ENCODE measurements at places on chromosomes 1 and 21.

GRCh38 chr1:195851804-195852203 lies 756.4 kb downstream of the KCNT2 start:
- DNase-seq, result no peak

DNA sequence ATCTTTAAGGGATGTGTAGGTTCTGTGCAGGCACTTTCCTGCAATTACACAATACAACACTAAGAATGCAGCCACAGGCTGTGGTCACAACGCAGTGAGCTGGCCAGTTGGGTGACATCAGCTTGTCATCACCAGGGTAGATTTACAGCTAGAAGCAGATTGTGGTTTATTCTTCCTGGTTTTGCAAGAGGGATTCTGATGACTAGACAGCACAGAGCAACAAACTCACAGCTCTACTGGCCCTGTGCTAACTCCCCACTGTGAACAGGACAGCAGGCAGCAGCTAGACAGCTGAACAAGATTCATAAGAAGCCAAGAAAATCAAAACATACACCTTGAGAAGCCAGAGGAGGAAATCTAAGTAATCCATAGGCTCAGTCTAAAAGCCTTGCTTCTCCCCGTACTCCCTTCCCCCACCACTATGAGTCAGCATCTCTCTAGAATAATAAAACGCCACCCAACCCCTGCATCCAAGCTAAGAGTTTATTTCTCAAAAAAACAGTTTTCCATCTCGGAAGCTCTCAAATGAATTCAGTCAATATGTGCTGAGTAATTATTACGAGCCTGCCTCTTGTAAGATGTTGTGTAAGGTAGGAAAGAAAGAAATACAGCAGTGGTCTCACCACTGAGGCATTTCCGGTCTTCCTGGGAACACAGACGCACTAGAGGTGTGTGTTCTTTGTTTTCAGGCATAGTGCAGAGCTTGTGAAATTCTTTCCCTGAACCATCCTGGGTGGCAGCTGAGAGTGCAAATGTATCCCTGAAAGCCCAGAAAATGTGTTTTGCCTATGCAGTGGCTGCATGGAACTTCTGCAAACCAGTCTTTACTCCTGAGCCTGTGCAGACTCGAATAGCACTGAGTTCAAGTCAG lies 162.8 kb downstream of the NTPCR start:
- DNase-seq, result peak; percentile 87

DNA sequence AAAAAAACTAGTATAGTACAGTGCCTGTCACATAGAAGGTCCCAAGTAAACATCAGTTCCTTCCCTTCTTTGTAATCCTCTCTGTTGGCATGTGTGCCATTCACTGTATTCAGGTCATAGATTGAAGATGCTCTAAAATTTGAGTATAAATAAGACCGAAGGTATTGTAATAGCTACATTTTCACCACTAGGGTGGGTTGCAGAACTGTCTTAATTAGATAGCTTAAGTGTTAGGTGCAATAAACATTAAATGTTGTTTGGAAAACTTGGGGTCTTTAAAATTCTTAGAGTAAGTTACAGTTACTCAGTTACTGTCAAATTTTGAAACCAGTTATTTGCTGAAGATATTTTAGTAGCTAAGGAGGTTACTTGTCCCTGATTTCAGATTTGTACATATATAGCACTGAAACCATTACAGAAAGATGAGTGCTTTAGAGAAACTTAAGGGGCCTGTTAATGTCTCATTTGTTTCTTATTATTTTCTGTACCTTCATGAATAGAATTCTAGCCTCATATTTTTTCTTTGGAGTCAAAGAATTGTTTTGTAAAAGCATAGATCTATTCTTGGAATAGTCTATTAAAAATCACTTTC lies 24.3 kb downstream of the PER3 start:
- no peak for DNase-seq

- DNase-seq, result no peak
These were observed 1.3 kb upstream of the LMOD1 start for GRCh38 chr1:201947697-201948008.

DNA sequence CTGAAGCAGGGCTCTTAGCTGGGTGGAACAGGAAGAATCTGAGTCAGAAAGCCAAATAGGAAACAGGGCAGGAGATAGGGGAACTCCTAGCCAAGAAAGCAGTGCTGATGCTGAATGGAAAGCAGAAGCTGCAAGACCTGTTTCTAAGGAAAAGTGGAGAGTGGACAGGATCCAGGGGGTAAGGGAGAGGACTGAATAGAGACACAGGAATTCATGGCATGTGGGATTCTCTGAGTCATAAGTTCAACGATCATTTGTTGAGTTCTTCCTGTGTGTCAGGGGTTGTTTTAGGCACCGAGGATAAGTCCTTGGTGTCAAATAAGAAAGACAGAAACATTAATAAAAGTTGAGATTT lies 153.8 kb upstream of the FGGY start:
- no peak for DNase-seq

DNA sequence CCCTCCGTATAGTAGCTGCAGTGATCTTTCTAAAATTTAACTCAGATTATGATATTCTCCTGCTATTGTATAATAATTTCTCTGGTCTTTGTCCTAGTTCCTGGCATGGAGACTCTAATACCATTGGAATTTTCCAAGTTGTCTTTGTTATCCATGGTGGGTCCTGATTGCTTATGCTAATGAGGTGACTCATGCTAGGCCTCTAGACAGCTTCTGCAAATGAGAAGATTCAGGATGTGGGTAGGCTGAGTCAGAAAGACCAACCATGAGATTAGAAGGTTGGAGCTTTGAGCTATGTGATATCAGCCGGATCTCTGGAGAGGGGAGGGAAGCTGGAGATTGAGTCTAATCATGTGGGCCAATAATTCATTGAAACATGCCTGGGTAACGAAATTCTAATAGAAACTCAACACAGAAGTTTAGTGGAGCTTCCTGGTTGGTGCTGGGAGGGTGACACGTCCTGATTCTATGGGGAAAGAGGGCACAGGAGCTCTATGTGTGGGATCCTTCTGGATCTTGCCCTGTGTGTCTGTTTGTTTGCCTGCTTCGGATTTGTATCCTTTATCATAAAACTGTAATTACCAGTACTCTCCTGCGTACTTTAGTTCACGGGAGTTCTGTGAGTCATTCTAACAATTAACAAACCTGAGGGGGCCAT lies 73.2 kb upstream of the CNIH3 start:
- no peak for DNase-seq

DNA sequence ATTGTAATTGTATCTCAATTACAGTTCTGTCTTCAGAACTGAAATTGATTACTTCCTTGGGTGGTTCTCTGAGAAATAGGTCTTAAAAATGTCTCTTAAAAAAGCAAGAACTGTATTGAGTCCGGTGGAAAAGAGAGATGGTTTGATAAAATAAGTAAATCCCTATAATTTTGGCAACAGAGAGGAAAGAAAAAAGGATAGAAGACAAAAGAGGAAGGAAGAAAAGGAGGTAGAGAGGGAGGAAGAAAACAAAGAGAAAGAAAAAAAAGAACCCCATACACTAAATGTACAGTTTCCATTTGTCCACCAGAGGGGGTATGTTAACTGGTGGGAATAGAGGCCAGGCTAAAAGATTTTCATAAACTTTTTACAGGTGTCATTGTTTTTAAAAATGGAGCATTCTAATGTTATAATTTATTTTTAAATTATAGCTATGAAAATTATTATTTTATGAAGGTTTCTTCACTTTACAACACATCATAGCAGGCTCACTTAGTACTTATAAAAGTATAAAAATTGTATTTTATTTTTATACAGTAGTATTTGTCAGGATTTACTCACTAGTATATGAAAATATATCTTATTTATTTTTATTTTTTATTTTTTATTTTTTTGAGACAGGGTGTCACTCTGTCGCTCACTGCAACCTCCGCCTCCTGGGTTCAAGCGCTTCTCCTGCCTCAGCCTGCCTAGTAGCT lies 2.1 kb upstream of the UBE2T start:
- DNase-seq, result no peak

DNA sequence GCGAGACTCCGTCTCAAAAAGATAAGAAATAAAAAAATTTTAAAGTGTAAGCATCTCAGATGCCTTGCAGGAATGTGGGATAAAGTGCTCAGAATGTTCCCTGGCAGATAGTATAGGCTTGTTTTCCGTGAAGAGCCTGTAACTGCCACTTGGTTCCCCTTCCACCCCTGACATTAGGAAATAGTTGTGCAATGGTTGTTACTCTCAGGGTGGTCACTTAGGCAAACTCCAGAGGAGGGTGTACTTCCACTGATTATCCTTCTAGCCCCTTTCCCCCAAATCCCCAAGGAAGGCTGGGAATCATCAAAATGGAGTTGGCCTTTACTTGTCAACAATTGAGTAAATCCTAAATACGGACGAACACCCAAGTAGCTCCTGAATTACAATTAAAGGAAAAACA lies 10.4 kb downstream of the RPL11 start:
- no peak for DNase-seq

DNA sequence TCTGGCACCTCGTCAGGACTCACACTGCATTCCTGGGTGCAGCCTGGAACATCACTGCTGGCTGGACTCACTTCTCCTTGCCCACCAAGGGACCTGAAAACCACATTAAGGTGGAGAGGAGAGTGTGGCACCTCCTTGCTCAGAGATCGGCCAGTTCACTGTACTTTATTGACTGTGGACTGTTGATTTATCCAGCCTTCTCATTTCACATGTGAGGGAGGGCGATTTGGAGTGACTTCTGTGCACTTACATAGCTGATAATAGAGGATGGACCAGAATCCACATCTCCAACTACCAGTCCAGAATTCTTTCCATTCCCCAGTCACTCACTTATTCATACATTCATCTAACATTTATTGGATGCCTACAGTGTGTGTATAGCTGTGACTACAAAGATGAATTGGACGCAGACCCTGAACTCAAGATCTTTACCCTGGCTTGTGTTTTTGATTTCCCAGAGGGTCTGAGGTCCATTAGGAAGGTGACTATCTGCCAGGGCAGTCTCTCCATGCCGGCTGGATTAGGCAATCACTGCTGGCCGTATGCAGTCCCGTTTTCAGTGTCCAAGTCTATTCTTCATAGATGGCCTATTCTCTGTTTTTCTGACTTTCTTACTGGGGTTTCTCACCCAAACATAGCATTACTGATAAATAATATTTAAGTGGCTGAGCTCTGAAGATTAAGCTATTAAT lies 233.5 kb upstream of the SGIP1 start:
- no peak for DNase-seq

GRCh38 chr1:201221201-201221846 lies 30.7 kb downstream of the IGFN1 start:
- DNase-seq, result no peak

DNA sequence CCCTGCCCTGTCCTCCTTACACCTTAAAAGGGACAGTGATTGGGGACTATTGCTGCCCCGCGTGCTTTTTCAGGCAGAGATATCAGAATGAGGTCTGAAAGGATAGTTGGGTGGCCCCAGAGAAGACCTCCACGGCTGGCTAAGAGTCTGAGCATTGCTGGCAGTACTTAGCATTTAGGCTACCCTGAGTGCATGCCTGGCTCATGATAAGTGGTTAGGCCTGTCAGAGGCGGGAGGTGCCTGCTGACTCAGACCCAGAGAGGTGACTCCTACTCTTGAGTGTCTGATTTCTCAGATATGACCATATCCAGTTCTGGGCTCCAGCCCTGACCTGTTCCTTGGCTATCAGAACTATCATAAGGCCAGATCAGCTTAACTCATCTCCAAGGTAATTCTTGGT lies 213.7 kb downstream of the PBX1 start:
- no peak for DNase-seq

DNA sequence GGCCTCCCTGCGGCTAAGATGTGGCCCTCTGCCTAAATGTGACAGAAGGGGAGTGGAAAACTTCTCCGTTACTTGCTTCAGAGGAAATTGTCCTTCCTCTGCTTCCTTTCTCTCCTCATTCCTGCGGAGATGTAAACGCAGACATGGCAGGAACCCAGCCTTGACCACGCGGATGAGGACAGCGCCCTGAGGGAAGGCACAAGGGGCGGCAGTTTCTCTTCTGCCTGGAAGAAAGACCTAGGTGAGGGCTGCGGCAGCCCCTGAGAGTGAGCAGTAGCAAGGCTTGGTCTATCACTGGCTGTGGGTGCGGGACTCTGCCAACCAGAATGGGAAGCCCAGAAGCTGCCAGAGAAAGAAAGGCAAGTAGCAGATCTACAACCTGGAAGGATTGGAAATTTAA lies 14.0 kb upstream of the CTPS1 start:
- DNase-seq, result no peak

- no peak for DNase-seq
These were observed 6.7 kb downstream of the GADD45A start for GRCh38 chr1:67691712-67692111.

GRCh38 chr1:33332881-33333280 lies 12.0 kb upstream of the A3GALT2 start:
- no peak for DNase-seq

DNA sequence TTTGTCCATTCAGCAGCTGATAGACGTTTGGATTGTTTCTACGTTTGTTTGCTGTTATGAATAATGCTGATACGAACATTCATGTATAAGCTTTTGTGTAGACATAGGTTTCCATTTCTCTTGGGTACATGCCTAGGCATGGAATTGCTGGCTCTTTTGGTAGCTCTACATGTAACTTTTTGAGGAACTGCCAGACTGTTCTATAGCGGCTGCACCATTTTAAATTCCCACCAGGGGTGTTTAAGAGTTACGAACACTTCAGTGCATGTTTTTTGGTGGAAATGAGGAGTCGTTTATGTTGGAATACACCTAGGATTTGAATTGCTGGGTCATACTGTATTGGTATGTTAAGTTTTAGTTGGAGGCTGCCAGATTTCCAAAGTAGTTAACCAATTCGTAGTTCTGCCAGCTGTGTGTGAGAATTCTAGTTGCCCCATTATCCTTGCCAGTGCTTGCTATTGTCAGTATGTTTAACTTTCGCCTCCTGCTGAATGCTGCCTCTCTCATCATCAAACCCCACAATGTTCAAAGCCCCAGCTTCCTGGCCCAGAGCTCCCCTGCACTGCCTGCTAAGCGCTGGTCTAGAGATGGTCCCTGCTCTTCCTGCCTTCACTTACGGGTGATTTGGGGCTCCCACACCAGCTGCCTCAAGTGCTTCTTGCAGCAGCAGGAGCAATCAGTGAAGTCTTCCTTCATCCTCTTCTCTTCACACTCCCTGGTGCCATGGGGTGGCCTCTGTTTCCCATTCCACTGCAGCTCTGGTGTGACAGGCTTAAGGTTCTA lies 81.0 kb downstream of the MAN1C1 start:
- DNase-seq, result peak; percentile 21

- DNase-seq, result no peak
These were observed 273.1 kb downstream of the NTNG1 start for GRCh38 chr1:107413951-107414350.
